ENCODE measurements at places on chromosomes 1 and 21.

DNA sequence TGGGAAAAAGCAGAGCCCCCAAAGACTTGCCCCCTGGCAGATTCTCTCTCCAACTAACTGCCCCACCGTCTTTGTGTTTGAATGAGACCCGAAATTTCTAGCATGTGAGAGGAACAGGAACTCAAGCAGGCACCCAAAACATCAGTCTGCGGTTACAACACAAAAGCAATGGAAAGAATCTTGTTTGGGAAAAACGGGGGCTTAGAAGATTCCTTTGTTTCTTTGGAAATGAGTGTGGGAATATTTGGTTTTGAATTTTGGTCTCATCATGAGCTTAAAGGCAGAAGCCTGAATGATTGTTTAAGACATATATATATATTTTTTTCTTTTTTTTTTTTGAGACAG is 188.9 kb upstream of the TMEM51 start:
- no peak for DNase-seq

DNA sequence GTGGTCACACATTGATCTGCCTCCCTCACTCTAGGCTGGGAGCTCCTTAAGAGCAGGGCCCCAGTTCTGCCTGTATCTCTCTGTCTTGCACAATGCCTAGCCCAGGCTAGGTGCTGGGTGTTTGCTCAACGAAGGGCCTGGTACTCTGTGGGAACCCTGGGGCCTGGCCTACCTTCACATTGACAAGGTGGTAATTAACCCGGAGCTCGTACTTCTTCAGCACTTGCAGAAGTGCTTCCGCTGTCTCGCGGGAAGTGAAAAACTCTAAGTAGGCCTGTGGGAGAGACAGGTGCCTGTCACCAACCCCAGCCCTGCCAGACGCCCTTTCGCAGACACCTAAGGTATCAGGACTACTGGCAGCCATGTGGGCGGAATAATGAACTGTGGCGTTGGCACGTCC is 13.7 kb downstream of the MTHFR start:
- DNase-seq, result no peak

- no peak for DNase-seq
Observed at GRCh38 chr1:31396633-31397351, 16.2 kb upstream of the SERINC2 start.

GRCh38 chr21:15240848-15241247 is 176.0 kb upstream of the NRIP1 start:
- DNase-seq, result no peak

GRCh38 chr21:46189213-46189958 is 5.1 kb upstream of the SPATC1L start:
- DNase-seq, result no peak

GRCh38 chr1:44786138-44786840 is 1.7 kb downstream of the BEST4 start:
- DNase-seq, result peak; percentile 63

GRCh38 chr1:1227386-1227785 is 4.4 kb downstream of the SDF4 start:
- no peak for DNase-seq

- no peak for DNase-seq
Observed at GRCh38 chr1:243394601-243395464, 139.0 kb downstream of the SDCCAG8 start.

DNA sequence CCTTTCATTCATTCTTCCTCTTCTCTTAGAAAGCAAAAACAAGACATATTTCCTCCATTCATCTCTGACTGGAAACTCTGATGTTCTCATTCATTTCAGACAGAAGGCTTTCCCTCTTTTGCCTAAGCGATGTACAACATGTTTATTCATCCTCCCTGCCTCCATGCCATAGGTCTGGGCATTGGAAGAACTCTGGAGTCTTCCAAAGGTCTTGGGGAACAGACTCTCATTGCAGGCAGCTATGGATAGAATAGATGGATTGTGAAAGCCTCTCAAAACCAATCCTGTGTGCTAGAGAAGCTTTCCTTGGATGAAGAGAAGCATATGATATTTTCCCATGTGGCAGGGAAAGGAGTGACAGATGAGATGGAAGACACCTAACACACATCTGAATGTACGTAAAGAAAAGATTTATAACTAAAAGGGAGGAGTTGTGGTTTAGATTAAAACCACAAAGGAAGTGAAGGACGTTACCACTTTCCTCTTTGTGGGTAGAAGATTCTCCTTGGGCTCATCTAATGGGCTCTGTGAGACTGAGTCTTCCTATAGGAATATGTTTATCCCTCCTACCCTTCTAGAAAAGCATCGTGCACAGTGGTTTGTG is 38.7 kb downstream of the BCL9 start:
- DNase-seq, result no peak

- DNase-seq, result no peak
Observed at GRCh38 chr1:47759251-47759935, 237.8 kb downstream of the TRABD2B start.

DNA sequence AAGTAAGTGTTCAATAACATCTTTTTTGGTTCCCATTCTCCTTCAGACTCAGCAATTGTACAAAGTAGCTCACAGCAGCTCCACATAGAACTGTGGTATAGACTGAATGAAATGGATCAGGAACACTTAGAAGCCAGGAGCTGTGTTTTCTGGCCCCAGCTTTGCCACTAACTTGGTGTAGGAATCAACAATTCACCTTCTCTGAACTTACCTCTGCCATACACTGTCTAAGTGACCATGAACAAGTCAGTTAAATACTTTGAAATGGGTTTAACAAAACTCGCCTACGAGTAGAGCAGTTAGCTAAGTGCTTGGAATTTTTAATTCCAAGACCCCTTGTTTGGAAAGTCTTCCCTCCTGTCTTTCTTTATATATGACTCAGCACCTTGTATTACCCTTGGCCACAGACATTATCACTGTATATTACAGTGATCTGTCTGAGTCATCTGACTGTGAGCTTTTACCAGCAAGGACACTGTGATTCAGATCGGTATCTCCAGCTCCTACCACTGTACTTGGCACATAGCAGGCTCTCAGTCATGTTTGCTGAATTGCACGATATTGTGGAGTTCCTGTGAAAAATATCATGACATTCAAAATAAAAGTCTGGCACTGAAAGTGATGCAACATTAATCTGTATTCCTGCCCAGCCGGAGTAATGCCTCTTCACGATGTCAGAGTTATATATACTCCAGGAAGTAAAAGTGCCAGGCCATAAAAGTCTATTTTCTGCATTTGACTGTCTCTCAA is 101.7 kb upstream of the BEND5 start:
- no peak for DNase-seq

DNA sequence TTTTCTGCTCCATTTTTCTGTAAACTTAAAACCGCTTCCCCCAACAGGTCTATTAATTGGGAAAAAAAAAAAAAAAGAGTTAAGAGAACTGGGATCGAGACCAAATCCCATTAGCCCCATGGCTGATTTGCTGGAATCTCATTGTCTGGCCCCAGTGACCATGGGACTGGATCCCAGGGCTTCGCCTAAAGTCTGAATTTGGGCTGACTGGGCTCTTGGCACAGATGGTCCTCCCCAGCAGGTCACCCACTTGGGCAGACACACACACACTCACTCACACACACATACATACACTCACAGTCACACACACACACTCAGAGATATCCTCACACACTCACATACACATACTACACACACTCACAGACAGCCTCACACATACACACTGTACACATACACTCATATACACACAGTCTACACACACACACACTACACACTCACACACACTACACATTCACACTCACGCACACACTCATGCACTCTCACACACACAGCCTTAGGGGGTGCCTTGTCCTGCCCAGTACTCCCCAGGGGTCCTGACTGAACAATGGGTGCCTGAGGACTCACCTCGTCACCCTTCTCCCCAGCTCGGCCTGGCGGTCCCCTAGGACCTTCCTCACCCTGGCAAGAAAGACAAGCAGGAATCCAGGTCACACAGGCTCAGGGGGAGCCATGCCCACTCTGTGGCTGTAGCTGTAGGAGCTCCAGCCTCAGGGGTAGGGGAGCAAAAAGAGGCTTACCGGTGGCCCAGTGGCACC is 7.5 kb downstream of the COL9A2 start:
- DNase-seq, result no peak

DNA sequence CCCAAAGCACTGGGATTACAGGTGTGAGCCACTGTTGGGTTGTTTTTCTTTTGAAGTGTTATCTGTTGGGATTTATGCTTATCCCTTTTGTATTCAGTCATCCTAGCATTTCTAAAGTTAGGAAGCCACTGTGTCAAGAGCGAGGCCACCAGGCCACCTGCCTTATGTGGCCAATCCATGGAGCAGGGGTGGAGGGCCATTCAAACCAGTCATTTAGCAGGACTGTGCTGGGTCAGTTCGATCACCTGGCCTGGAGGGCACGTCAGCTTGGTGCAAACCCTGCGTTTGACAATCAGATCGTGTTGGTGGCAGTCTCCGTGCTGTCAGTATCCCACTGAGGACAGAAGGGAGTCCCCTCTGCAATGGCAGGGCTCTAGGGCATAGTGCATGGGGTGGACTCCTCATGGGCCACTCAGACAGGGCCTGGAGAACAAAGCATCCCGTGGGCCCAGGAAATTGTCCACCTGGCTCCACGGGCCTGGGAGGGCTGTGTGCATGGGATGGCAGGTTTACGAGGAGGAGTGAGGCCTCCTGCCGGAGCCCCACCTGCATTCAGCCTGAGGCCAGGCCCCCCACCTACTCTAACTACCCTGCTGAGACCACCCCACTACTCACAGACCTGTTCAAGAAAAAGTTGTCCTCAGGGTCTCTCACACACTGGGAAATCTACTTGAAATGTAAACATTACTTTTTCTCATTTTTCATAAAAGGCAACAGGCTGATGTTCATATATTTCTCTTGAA is 242.3 kb downstream of the SDCCAG8 start:
- no peak for DNase-seq

GRCh38 chr1:228828151-228828550 is 92.9 kb downstream of the RHOU start:
- no peak for DNase-seq

DNA sequence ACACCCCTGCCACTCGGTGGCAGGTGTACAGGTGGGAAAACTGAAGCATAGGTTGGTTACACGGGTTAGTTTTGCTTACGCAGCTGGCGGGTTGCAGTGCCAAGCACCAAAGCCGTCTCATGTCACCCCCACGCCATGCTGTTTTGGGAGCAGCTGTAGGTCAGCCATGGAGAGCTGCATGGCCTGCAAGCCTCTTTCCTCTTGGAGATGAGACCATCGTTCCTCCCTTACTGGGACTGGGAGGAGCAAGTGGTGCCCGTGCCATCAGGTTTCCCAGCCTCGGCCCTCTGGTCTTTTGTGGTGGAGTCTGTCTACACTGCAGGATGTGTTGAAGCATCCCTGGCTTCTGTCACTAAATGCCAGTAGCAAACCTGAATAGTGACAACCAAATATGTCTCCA is 46.9 kb downstream of the AJAP1 start:
- no peak for DNase-seq

DNA sequence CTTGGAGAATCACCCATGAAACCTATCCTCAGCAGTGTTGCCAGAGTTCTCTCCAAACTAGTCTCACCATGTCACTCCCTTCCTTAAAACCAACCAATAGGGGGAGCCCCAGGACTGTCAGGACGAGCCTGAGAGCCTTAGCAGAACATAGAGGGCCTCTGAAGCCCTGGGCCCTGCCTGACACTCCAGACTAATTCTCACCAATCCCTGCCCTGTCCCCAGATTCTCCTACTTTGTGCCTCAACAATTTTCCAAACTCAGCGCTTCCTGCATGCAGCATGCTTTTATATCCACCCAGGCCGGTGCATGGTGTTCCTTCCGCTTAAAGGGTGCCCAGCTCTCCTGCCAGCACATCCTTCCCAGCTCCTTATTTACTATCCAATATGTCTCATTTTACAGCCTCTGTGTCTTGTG is 42.7 kb downstream of the HSD3B1 start:
- DNase-seq, result no peak

GRCh38 chr1:74504933-74505512 is 7.4 kb downstream of the LRRC53 start:
- no peak for DNase-seq

- no peak for DNase-seq
Observed at GRCh38 chr1:211343607-211344006, 17.0 kb downstream of the TRAF5 start.

DNA sequence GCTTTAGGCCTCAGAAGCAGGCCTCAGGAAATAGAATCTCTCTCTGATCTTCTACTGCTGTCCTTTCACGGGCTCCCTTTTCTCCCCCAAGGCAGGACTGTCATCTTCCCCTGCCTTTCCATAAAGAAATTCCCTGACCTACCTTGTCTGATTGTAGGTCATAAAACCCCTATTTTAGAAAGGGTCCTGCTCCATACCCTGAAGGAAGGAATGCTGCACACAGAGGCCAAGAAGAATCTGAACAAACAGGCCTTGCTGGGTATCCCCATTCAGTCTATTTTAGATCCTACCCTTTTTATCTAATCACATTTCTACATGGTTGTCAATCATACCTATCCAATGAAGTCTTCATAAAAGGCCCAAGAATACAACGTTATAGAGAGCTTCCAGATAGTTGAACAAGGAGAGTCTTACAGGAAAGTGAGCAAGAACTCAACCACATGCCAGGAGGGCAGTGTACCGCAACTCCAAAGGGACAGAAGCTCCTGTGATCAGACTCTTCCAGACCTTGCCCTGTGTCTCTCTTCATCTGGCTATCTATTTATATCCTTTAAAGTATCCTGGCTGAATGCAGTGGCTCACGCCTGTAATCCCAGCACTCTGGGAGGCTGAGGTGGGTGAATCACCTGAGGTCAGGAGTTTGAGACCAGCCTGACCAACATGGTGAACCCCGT is 93.1 kb downstream of the SLC16A1 start:
- no peak for DNase-seq

DNA sequence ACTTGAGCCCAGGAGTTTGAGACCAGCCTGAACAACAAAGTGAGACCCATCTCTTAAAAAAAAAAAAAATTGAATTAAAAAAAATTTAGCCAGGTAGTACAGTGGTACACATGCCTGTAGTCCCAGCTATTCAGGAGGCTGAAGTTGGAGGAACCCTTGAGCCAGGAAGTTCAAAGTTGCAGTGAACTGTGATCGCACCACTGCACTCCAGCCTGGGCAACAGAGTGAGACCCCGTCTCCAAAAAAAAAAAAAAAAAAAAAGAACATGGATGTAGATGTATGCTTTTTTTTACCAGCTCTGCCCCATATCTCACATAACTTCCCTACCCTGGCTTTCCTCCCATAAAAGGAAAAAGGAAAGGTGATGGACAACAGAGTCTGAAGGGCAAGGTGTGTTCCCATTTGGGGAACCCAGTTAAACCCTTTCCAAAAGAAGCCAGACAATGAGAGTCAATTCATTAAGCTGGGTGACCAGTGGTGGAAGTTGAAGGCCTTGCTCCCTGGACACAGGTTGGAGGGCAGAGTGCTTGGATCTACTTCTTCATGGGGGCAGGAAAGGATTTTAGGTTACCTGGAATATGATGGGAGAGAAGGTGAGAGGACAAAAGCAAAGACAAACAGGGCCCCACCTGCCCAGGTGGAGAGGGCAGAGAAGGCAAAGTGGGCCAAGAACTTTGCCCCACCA is 2.9 kb downstream of the KRTCAP2 start:
- DNase-seq, result no peak

DNA sequence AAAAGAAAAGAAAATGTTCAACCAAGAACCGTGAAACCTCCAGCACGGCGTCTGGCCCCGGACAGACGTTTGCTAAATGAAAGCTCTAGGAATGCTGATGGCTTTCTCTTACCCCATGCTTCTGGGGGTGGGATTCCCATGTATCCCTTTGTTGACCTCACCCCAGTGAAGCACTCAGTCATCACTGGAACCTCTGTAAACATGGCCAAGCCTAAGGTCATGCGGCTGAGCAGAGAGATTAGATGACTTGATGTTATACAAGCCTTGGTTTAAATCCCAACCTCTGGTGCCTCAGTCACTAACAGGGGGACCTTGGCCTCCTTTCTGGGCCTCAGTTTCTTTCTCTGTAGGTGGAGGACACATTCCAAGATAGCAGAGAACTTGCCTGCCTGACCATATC is 2.8 kb upstream of the MYOM3 start:
- DNase-seq, result no peak

GRCh38 chr1:144101397-144102045 is 129.7 kb upstream of the FAM72C start:
- no peak for DNase-seq
